ENCODE measurements at places on chromosomes 3 and 15.
A peak's percentile ranks its signal among the peaks of the same experiment; 100 is the strongest.

GRCh38 chr3:55069950-55070349 is 142.1 kb upstream of the LRTM1 start:
- no peak for DNase-seq

DNA sequence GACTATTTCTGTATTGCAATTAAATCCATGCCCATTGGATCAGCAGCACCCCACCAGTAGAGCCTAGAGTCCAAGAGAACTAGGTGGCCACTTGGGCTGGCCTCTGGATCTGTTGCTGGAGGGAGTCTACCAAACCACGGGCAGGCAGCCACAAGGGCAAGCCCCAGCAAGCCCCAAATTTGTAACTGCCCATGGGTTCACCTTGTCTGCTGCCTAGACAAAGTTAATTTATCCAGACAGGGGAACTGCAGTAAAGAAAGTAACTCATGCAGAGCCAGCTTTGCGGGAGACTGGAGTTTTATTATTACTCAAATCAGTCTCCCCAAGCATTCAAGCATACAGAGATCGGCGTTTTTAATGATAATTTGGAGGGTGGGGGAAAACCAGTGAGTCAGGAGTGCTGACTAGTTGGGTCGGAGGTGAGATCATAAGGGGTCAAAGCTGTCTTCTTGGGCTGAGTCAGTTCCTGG is 74.0 kb upstream of the TERB2 start:
- no peak for DNase-seq

- DNase-seq, result no peak
These were observed 861.4 kb upstream of the NECTIN3 start for GRCh38 chr3:110210086-110210660.

GRCh38 chr3:17808994-17809393 is 66.6 kb upstream of the TBC1D5 start:
- no peak for DNase-seq

DNA sequence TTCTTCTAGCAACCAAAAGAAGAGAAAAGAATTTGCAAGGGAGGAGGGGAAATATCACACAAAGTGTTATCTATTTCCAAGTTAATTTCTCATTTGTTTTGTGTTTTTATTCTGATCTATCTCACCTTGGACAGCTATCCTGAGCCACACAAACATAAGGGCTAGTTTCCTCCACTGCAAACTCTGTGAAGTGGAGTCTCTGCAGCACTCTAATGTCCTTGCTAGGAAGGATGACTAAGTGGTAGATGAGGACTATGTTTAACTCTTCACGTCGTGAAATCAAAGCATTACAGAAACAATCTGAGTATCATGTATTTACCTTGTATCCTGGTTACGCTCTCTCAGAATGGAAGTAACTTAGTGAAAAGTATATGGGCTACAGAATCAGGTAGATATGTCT is 33.9 kb upstream of the CHRM5 start:
- no peak for DNase-seq

- DNase-seq, result peak; percentile 15
These were observed 48.1 kb downstream of the RAP2B start for GRCh38 chr3:153210146-153210545.

DNA sequence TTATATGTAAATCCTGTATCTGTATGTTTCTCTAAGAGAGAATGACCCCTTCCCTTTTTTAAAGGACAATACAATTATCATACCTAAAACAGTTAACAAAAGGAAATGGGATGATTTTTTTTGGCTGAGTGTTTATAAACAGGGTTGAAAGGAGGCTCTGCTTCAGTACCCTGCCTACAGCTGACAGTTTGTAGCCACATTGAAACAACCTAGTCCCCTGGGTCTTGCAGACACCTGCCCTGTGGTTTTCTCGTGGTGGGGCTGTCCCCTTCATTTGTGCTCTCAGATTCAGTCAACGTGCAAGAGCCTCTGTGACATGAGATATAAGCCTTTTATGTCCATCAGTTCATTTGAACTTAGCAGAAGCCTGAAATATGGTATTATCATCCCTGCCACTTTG is 2.3 kb upstream of the HMCES start:
- no peak for DNase-seq

DNA sequence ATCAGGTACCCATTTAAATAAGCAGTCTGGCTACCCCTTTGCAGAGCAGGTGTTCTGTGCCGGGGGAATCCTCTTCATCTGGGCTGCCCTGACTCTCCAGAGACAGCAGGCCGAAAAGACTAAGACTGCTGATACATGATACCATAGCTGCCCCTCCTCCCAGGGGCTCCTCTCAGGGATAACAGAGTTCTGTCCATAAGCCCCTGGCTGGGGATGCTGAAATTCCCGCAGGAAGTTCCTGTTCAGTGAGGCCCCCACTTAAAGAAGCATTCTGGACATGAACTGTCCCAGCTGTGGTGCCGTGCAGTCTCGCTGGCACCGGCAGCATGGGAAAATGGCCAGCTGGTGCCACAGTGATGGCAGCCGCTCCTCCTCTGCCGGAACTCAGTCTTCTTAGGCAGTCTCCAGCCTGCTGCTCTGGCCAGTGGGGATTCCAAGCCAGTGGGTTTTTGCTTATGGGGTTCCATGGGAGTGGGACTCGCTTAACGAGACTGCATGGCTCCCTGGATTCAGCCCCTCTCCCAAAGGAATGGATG is 1026.2 kb downstream of the NAALADL2 start:
- DNase-seq, result no peak

GRCh38 chr15:66614456-66614855 is 48.7 kb upstream of the LCTL start:
- DNase-seq, result no peak

DNA sequence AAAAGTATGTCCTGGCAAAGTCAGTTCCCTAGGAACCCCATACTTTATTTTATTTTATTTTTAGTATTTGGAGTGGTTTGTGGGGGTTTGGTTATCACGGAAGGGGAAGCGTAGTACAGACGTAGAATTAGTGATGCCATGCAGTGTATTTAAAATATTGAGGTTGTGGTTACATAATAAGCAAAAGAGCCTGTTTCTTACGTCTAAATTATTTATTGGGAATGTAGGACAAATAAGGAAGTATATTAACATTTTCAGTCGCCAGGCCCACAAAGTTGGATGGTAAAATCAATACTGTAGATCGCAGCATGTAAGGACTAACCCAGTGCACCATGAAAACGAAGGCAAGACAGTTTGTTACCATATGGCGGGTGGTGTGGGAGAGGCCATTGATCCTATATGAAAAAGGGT is 558 bp downstream of the DTWD1 start:
- DNase-seq, result no peak

DNA sequence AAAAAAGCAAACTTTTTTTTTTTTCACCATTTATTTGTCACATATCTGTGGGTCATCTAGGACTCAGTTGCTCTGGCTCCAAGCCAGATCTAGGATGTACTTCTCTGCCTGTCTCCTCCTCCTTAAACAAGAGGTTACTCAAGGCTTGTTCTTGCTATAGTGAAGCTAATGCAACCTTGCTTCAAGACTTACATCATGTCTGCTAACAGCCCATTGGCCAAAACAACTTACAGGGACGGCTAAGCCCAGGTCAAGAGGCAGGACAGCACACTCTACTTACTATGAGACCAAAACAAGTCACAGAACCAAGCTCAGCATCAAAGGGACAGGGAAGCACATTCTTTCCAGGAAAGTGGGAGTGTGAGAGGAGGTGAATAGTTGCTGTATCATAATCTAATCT is 123.8 kb upstream of the BNIP2 start:
- DNase-seq, result no peak

GRCh38 chr3:141402476-141403171 is 34.3 kb downstream of the ZBTB38 start:
- DNase-seq, result peak; percentile 37

DNA sequence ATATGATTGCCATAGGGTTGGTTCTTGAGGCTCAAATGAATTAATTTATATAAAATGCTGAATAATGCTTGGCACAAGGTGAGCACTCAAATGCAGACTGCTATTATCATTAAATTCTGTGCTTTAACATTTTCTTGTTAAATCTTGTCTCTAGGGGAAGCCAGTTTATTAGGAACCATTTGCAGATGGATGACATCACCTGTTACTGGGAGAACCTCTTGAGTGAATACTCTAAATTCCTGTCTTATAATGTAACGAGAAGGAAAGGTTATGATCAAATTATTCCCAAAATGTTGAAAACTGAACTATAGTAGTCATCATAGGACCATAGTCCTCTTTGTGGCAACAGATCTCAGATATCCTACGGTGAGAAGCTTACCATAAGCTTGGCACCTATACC is 6.2 kb upstream of the TIMMDC1 start:
- DNase-seq, result no peak

DNA sequence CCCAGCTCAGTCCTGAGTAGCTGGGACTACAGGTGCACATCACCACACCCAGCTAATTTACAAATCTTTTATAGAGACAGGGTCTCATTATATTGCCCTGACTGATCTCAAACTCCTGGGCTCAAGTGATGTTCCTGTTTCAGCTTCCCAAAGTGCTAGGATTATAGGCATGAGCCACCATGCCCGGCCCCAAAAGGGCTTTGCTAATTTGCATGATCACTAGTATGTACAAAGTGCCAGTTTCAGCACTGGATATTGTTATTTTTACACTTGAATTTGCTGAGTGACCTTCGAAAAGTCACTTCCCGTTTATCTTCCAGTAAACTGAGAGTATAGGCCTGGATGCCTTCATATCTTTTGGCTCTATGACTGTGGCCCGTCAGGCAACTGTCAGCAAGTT is 12.2 kb downstream of the CLN6 start:
- no peak for DNase-seq

DNA sequence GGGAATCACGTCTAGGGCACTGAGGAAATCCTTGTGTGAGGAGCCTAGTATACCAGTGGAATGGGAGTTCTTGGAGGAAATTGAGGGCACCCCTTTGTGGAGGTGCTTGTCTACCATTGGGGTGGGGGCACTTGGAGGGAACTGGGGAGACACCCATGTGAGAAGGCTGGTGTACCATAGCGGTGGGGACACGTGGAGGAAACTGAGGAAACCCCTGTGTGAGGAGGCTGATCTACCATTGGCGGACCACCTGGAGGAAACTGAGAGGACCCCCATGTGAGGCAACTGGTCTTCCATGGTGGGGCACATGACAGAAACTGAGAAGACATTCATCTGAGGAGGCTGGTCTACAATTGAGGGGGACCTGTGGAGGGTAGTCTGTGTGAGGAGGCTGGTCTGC is 164.5 kb downstream of the FBLN2 start:
- DNase-seq, result no peak

- DNase-seq, result no peak
These were observed 62.9 kb downstream of the SERPINI1 start for GRCh38 chr3:167798443-167798842.

- no peak for DNase-seq
These were observed 48.1 kb downstream of the KLHL25 start for GRCh38 chr15:85746641-85747040.

- DNase-seq, result no peak
These were observed 213.2 kb upstream of the DCBLD2 start for GRCh38 chr3:99114565-99115291.

DNA sequence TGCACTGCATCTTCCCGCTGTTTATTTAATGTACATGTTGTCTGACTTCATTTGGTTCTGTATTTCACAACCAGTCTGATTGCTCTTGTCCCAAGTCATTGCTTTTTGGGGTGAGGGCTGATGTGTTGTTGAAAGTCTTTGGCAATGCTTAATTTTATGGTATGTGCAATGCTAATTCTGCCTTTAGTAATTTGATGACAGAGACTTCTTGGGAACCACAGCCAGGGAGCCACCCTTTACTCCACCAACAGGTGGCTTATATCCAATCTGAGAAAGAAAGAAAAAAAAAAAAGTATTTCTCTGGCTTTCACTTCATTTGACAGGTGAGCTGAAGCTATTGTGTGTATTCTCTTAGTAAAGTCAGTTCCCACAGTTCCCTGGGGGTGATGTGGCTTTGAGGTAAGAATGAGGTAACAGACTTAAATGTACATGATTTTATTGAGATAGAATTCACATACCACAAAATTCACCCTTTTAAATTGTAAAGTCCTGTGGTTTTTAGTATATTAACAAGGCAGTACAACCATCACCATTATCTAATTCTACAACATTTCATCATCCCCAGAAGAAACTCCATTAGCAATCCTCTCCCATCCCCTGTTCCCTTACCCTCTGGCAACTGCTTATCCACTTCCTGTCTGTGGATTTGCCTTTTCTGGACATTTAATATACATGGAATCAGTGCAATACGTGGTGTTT is 97.3 kb downstream of the SLCO3A1 start:
- no peak for DNase-seq

DNA sequence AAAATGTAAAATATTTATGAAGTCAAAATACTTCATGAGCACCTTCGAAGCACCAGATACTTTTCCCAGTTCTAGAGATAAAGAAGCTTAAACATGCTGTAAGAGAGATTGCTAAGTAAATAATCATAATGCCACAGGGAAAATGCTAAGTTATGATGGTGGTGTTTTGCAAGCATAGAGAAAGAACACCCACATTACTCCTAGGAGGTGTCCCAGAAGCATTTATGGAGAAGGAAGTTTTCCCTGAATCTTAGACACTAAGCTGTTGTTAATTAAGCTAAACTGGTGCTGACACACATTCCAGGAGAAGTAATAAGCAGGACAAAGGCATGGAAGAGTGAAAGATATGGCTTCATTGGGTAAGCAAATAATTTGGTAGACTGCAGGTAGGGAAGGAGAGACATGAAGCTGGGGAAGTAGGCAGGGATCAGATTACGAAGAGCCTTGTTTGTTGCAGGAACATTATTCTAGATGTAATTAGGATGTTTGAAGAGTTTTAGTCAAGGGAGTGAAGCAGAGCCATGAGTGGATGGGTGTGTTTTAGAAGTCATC is 40.4 kb upstream of the CHMP2B start:
- DNase-seq, result no peak

GRCh38 chr3:194536871-194537637 is 50.3 kb upstream of the ATP13A3 start:
- no peak for DNase-seq

DNA sequence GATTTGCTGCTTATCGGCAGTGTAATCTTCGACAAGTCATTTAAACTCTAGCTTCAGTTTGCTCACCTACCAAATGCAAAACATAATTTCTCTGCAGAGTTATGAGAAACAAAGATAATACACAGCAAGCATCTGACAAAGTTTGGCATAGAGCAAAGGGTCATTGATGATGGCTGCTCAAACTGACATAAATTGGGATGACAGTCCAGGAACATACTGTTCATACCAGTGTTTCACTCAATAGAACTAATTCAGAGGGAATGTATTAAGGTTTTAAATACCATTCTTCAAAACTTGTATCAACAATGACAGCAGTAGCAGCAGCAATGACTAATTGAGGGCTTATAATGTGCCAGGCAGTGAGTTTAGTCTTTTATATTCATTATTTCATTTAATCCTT is 137.6 kb downstream of the SPATA16 start:
- DNase-seq, result no peak

GRCh38 chr15:25439369-25439836 is 579 bp upstream of the UBE3A start:
- no peak for DNase-seq

- no peak for DNase-seq
These were observed 995.3 kb downstream of the ROBO2 start for GRCh38 chr3:78035131-78035641.

- DNase-seq, result no peak
These were observed 3.4 kb upstream of the SELENOT start for GRCh38 chr3:150599611-150600297.
